ENCODE measurements at places on chromosomes 1 and 21.

DNA sequence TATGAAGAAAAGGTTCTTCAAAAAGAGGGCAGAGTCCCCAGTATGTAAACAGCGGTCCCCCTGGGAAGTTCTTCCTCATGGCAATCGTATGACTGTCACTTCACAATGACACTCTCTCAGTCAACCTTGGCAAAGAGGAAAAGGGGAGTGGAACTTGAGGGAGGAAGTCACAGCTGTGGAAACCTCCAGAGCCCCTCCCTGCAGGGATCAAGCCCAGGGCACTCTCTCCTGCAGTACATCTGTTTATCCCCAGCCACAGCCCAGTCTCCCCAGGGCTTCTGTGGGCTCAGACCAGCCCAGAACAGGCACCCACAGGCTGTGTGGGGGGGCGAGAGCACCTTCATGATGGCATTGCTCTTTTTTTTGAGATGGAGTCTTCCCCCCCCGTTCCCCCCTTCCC lies 2.0 kb downstream of the ATP13A2 start:
- no peak for DNase-seq
- H3K27me3 ChIP-seq: no peaks in the 10 kb centered on the region
- H3K36me3 ChIP-seq: no peaks in the 10 kb centered on the region

- no peaks in the 10 kb centered on the region for H3K36me3 ChIP-seq
- no peaks in the 10 kb centered on the region for H3K27me3 ChIP-seq
- no peak overlapping the region for H3K27ac ChIP-seq
- H3K4me3 ChIP-seq: no peak overlapping the region
- no peak for DNase-seq
Measured at GRCh38 chr1:218521414-218522169, 176.5 kb downstream of the TGFB2 start.

GRCh38 chr1:172344444-172344843 lies 76.0 kb upstream of the C1orf105 start:
- no peak for DNase-seq
- H3K27me3 ChIP-seq: no peaks in the 10 kb centered on the region
- no peaks in the 10 kb centered on the region for H3K36me3 ChIP-seq
- no peak overlapping the region for H3K4me3 ChIP-seq
- peak overlapping the region; percentile 43 for H3K27ac ChIP-seq

DNA sequence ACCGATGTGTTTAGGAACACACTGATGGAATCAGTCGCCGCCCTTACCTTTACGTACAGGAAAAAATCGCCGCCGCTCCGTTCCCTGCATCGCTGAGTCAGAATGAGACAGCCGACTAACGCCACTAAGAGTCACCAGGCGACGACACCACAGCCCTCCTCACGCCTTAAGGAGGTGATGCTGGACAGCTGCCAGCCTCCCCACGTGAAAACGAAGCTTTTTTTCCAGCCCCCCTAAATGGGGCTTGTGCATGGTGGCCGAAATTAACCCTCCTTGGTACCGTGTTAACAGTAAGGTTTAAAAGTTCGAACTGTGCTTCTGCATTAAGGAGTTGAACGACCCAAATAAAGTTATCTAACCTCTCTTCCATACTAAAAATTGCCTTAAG lies 511 bp downstream of the DNTTIP2 start:
- peak; percentile 40 for DNase-seq
- H3K36me3 ChIP-seq: peaks cover 4% of the 10 kb centered on the region
- peak overlapping the region; percentile 91 for H3K4me3 ChIP-seq
- H3K27ac ChIP-seq: peak overlapping the region; percentile 92
- H3K27me3 ChIP-seq: no peaks in the 10 kb centered on the region

GRCh38 chr1:41379738-41380130 lies 18.5 kb downstream of the FOXO6 start:
- H3K4me1 ChIP-seq: peaks cover 5% of the 10 kb centered on the region
- no peak for DNase-seq
- no peaks in the 10 kb centered on the region for H3K36me3 ChIP-seq
- no peak overlapping the region for H3K4me3 ChIP-seq

GRCh38 chr1:166165661-166166328 lies 1.0 kb downstream of the FAM78B start:
- no peak overlapping the region for H3K27ac ChIP-seq
- H3K4me3 ChIP-seq: peak overlapping the region; percentile 64
- DNase-seq: peak; percentile 51

DNA sequence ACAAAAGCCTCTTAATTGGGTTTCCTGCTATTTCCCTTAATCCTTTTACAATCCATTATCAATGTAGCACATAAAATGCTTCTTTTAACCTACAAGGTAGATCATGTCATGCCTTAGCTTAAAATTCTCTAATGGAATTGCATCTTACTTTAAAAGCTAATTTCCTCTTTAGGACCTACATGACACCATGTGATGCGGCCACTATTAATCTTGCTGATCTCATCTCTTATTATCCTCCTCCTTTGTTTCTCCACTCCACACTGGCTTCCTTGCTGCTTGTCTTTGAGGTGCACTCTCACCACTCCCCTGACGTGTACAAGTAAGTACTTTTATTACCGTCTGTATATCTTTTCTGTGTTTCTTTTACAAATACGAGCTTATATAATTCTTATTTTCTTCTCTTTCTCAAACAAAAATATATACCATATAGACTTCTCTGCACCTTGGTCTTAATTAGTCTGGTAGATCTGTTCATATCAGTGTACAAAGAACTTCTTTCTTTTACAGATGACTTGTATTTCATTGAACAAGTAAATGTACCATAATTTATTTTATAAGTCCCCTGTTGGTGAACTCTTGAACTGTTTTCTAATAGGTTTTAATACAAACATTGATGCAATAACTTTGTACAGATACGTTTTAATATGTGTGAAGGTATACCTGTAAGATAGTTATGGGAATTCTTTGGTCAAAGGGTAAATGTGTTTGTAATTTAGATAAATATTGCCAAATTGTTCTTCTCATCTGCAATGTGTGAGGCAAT lies 28.2 kb downstream of the GPR88 start:
- no peak overlapping the region for H3K4me3 ChIP-seq
- H3K27ac ChIP-seq: no peak overlapping the region
- DNase-seq: no peak
- no peaks in the 10 kb centered on the region for H3K36me3 ChIP-seq
- no peaks in the 10 kb centered on the region for H3K27me3 ChIP-seq
- no peaks in the 10 kb centered on the region for H3K4me1 ChIP-seq

- DNase-seq: no peak
- no peaks in the 10 kb centered on the region for H3K36me3 ChIP-seq
- no peak overlapping the region for H3K4me3 ChIP-seq
- no peak overlapping the region for H3K27ac ChIP-seq
Measured at GRCh38 chr1:47644212-47644573, 206.3 kb downstream of the FOXD2 start.

GRCh38 chr1:33322109-33322508 lies 1.2 kb upstream of the A3GALT2 start:
- H3K4me3 ChIP-seq: no peak overlapping the region
- H3K36me3 ChIP-seq: peaks cover 16% of the 10 kb centered on the region
- no peaks in the 10 kb centered on the region for H3K4me1 ChIP-seq
- H3K27ac ChIP-seq: no peak overlapping the region
- H3K27me3 ChIP-seq: no peaks in the 10 kb centered on the region

- peak overlapping the region; percentile 84 for H3K27ac ChIP-seq
- H3K36me3 ChIP-seq: no peaks in the 10 kb centered on the region
- peak; percentile 52 for DNase-seq
Measured at GRCh38 chr1:91732291-91733107, 153.5 kb downstream of the TGFBR3 start.

- no peak overlapping the region for H3K27ac ChIP-seq
- no peaks in the 10 kb centered on the region for H3K4me1 ChIP-seq
- no peak for DNase-seq
- H3K4me3 ChIP-seq: no peak overlapping the region
- H3K36me3 ChIP-seq: no peaks in the 10 kb centered on the region
Measured at GRCh38 chr1:88141499-88142074, 542.5 kb upstream of the PKN2 start.

- H3K4me1 ChIP-seq: no peaks in the 10 kb centered on the region
- no peak for DNase-seq
- no peaks in the 10 kb centered on the region for H3K27me3 ChIP-seq
- no peak overlapping the region for H3K4me3 ChIP-seq
- no peaks in the 10 kb centered on the region for H3K36me3 ChIP-seq
Measured at GRCh38 chr1:228801068-228801467, 65.8 kb downstream of the RHOU start.

DNA sequence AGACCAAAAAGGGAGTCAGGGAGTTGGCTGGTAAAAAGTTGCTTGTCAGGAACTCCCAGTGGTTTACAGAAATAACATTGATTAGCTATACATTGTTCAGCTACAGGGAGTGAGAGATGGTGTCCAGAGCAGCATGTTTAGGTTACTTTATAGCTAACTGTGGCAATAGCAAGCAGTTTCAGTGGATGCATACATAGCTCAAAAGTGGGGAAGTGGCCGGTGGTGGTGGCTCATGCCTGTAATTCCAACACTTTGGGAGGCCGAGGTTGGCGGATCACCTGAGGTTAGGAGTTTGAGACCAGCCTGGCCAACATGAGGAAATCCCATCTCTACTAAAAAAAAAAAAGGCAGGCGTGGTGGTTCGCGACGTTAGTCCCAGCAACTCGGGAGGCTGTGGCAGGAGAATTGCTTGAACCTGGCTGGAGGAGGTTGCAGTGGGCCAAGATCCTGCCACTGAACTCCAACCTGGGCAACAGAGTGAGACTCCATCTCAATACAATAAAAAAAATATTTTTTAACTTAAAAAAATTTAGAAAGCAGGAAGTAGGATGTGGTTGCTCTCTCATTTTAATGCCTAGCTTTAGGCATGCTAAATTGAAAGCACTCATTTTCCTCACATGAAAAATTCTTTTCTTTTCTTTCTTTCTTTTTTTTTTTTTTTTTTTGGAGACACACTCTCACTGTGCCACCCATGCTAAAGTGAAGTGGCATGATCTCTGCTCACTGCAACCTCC lies 109.7 kb downstream of the PPIAL4G start:
- no peaks in the 10 kb centered on the region for H3K27me3 ChIP-seq
- DNase-seq: no peak
- no peaks in the 10 kb centered on the region for H3K4me1 ChIP-seq
- H3K27ac ChIP-seq: peak overlapping the region; percentile 88
- no peak overlapping the region for H3K4me3 ChIP-seq
- H3K36me3 ChIP-seq: no peaks in the 10 kb centered on the region

All from breast epithelium (tissue), 4 donors.